ENCODE measurements at places on chromosomes 6 and 20.

DNA sequence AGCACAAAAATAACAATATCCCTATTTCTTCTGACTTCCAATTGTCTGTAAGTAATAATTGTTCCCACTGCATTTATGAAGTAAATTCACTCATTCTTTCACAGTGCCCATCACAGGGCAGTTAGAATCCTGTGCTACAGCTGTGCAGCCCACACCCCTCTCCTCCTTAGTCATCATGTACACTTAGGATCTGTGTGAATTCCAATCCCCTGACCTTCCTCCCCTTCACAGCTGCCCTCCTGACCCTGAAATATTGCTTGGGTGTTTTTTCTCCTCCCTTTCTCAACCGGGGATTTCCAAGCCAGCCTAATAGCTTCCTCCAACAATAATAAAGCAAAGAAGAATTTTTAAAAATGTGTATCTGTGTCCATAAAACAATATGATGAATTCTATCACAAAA is 91.5 kb upstream of the BEND6 start:
- no peak for DNase-seq

- peak; percentile 39 for DNase-seq
Observed at GRCh38 chr6:37324131-37325033, 29.4 kb upstream of the RNF8 start.

DNA sequence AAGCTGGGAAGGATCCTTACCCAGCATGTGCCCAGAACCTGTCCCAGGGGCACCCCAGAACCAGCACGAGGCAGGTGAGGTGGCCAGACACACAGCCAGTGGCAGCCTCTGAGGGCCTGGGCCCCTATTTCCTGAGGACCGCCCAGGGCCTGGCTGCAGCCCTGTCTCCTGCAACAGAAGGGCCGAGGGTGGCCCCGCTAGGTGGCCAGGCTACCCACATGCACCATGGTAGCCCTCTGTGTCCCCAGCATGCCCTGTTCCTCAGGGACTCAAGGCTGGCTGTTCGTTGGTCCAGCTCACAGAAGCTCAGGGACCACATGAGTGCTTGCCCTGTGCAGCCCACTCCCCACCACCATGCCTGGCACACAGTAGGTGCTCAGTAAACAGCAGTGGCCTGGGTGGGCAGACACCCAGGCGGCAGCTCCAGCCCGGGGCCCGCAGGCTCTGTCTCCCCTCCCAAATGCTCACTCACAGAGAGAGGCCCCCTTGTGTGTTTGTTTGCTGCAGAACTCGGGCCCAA is 8.2 kb downstream of the HRH3 start:
- DNase-seq: no peak

GRCh38 chr20:37749620-37750403 is 56.0 kb downstream of the CTNNBL1 start:
- no peak for DNase-seq

DNA sequence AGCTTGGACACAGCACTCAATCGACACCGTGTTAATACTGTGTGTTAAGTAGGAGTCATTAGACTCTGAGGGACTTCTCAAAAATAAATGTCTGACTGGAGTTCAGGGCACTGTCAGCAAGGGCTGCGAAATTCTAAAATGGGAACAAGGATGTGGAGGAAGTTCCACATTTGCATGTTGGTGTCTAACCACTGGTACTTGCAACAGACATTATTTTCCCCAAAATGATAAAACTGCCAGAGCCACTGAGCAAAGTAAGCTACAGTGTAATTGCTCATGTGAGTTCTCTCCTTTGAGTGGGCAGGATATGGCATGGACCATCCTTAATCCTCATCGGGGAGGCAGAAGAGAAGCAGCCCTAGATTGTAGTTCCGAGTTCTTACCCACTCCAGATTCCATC is 215.9 kb downstream of the SLC24A3 start:
- DNase-seq: no peak
